ENCODE measurements at places on chromosomes 1 and 21.

DNA sequence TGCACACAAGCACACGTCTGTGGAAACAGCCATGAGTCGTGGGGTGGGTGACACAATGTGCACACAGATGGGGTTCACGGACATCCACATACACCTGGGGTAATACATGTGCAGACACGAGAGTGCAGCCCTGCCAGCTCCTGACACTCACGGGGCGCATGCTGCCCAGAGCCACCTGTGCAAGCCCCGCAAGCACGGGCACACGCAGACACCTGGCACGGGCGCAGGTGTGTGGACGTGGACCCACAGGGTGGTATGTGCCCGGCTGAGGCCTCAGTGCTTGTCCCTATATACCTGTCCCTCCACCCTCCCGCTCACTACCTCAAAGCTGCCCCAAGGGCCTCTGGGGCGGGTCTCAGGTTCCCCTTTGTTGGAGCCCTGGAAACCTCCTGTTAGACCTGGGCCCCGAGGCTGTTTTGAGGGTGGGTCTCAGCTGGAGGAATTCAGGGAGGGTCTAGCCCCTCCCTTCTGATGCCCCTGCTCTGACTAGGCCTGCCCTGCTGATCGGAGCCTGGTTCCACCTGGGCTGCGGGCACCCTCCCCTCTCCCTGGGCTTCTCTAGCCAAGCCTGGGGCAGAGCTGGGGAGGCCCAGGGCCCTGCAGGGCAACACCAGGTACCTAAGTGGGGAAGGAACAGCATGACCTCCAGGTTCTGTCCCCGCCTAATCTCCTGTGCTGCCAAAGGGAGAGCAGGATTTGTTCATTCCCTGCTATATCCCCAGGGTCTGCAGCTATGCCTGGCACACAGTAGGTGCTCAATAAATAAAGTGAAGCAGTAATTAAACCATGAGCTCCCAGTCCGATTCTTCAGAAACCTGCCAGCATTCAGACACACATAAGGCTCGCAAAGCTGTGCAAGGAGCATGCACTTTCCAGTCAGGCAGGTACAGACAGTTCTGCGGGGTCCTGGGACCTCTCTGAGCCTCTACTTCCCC, 49.1 kb downstream of the DMRTB1 start:
- no peak for DNase-seq

DNA sequence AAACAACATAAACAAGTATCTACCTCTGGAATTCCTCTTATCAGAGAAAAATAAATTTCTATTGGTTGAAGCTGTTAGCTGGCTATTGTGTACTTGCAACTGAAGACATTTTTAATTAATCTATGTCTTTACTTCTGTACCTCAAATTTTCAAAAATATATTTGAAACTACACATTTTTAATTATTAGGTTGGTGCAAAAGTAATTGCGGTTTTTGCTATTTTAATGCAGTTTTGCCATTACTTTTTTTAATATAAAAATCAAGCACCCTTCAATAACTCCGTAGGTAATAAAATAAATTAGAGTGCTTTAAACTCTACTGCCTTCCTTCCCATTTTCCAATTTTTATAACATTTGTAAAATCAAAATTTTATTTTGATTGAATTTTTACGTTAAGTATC, 262.1 kb upstream of the DUSP10 start:
- DNase-seq = no peak

- DNase-seq = no peak
These were observed 183.2 kb upstream of the VAMP3 start for GRCh38 chr1:7587773-7588456.

- DNase-seq = no peak
These were observed 64.6 kb upstream of the AK4 start for GRCh38 chr1:65083263-65083896.

GRCh38 chr1:69513601-69514000, 54.1 kb upstream of the LRRC7 start:
- no peak for DNase-seq
